KG1 (cell line): ENCODE measurements at places on chromosomes 16 and 17.

- no peak for DNase-seq
These were observed 4.5 kb downstream of the CCR7 start for GRCh38 chr17:40560592-40561293.

GRCh38 chr17:488993-489757 is 136.6 kb upstream of the RPH3AL start:
- no peak for DNase-seq

DNA sequence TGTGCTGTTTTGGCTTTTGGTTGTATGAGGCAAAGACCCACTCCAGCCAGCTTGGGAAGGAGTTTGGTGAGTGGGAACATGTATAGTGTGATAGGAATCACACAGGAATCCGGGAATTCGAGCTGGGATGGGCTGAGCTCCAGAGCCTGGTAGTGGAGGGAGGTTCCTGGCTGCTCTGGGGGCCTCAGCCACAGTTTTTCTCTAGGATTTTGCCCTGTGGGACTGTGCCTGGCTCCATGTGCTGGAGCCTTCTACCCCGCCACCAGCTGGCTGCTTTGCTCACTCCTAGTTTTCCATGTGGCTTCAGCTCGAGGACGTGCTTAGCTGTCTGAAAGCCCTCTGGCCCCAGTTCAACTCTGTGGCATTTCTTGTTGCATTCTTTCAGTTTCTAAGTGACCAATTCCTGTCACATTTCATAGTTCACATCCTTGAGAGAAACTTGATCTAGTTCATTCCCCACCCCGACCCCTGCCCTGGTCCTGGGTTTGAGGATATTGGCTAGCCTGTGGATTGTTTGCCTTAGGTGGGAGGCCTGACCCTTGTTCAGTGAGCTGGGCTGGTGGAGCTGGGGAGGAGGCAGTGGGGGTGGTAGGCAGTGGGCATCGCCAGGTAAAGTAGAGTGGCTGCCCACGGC is 5.0 kb downstream of the SEC14L1 start:
- no peak for DNase-seq

GRCh38 chr16:62950351-62950750 is 914.1 kb upstream of the CDH8 start:
- no peak for DNase-seq

GRCh38 chr17:12667299-12667958 is 1.7 kb downstream of the MYOCD start:
- no peak for DNase-seq

- no peak for DNase-seq
These were observed 39.9 kb upstream of the CCDC182 start for GRCh38 chr17:57785022-57785421.
